Astrocyte of the hippocampus (primary cell): ENCODE measurements at places on chromosomes 5 and 9.

- DNase-seq: no peak
Observed at GRCh38 chr5:44336708-44337107, 52.5 kb downstream of the FGF10 start.

DNA sequence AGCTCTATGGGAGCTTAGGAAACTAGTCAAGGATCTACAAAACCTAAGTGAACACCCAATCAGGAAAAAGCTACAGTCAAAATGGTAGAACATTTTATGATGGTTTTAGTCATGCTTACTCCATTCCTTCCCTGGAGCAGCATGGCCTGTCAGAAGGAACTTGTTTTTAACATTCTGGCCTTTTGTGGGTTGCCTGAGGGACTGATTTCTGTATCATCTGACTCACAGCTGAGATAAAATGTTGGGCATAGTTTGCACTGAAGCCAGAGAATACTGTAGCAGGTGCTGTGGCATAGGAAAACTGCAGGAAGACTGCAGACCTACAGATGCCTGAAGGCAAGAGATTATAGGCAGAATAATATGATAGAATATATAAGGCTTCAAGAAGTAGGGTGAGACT lies 719.6 kb upstream of the GRAMD2B start:
- no peak for DNase-seq

DNA sequence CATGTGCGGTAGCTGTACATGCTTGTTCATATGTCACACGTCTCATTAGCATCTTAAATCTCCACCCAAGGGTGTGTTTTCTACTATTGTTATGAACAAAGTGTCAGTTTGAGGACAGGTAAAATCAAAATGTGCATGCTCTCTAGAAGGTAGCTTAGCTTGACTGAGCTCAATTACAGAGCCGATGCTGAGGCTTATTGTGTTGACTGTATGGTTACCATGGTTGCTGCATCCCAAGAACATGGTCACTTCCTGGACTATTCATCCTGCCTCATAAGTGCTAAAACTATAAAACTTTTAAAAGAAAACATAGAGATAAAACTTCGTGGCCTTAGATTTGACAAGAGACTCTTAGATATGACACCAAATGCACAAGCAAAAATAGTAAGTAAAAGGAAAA lies 426.1 kb upstream of the CTNND2 start:
- DNase-seq: no peak

GRCh38 chr5:1860949-1861348 lies 21.8 kb downstream of the IRX4 start:
- DNase-seq: no peak

- DNase-seq: no peak
Observed at GRCh38 chr5:71734141-71734540, 15.1 kb downstream of the CARTPT start.

GRCh38 chr5:5751498-5751897 lies 329.0 kb downstream of the ICE1 start:
- no peak for DNase-seq

- peak; percentile 90 for DNase-seq
Observed at GRCh38 chr9:21994556-21995005, at the start of gene CDKN2B-AS1. Gene CDKN2B-AS1, plus strand, starts transcription at chr9:21994791.

- DNase-seq: peak; percentile 17
Observed at GRCh38 chr5:176491101-176491502, 42.9 kb downstream of the FAF2 start.

GRCh38 chr9:129009584-129010141 lies 18.5 kb downstream of the SH3GLB2 start:
- DNase-seq: no peak

DNA sequence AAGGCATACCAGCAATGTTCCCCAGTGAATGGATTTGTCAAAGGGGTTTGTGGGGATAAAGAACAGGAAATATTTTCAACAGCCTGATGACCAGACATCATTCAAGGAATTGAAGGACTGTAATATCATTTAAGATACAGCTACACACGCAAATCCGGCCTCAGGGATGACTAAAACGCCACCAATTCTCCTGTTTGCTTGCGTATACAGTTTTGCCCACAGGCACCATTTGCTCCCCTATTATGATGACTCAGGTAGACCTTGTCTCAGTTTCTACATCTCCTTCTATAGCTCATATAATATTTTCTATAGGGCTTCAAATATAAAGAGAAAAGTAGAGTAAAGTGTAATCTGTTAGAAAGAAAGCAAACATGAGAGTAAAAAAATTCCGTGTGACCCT lies 29.7 kb upstream of the ITGA1 start:
- no peak for DNase-seq

- DNase-seq: no peak
Observed at GRCh38 chr5:160387445-160387844, 12.4 kb downstream of the FAM200C start.

- no peak for DNase-seq
Observed at GRCh38 chr5:76580981-76581380, 42.2 kb downstream of the F2RL2 start.

DNA sequence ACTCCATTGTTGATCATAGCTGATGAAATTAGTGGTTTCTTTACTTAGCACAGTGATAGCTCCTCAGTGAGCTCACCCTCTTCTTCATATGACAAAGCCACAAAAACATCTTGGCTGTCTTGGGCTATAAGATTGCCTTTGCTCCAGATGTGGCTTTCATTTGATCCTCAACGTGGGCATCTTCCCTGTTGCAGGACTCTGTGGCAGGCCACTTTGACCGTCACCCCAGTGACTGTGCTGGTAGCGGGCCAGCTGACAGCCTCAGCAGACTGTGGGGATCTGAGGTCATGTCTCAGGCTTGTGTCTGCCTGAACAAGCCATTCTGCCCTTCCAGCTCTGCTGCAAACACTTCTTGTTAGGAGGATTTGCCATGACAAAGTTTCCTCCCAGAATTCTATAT lies 422.2 kb downstream of the NR2F1-AS1 start:
- peak; percentile 18 for DNase-seq

DNA sequence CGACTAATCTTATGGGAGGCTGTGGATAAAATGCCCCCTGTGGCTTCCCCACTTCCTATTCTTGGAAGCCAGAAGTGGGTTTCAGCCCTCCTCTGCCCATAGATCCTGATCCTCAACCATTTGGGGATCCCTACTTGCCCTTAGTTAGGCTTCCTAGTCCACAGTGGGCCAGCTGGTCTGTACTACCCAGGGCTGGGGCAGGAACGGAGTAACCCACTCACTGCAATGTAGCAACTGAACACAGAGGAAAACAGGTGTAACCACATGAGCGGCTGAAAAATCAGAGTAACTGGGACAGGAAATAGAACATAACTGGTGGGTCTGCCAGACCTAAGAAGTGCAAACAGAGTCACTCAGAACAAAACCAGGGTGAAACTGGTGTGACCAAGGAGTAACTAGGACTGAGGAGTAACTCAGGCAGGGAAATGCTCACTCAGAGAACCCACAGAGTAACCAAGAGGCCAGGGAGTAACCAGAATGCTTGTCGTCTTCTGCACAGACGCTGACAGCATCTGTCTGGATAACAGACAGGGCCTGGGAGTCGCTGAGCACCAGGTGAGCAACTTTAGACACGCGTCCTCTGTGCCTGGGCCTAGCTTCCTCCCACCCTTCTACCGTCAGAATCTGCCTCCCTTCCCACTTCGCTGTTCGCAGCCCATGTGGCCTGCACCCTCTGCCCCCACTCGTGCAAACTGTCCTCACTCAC lies 1.0 kb downstream of the AQP3 start:
- no peak for DNase-seq
